ENCODE measurements at places on chromosomes 4 and X. TPM values are rescaled to one million over a fixed set of nuclear protein-coding genes. Genes with fewer than 3 reads are reported as not detected.
A peak's percentile ranks its signal among the peaks of the same experiment; 100 is the strongest.

DNA sequence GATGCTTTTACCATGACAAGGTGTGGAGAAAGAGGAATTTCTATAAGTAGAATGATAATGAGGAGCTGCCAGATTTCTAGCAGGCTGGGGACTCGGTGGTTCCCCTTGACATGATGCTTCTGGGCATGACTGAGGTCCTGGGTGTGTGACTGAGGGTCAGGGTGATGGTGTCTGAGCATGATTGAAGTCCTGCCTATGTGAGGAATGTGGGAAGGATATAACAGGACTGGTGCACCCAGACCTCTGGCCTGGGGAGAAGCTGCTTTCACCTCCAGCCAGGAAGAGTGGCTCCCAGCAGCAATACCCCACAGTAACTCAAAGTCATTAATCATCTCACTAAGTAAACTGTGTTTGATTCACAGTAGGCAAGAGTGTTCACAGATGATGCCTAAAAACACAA is 17.4 kb downstream of the SORBS2 start:
- H3K27me3 ChIP-seq, result no peaks in the 10 kb centered on the region
- H3K27ac ChIP-seq, result peak overlapping the region; percentile 1
- DNase-seq, result no peak
- H3K36me3 ChIP-seq, result no peaks in the 10 kb centered on the region

DNA sequence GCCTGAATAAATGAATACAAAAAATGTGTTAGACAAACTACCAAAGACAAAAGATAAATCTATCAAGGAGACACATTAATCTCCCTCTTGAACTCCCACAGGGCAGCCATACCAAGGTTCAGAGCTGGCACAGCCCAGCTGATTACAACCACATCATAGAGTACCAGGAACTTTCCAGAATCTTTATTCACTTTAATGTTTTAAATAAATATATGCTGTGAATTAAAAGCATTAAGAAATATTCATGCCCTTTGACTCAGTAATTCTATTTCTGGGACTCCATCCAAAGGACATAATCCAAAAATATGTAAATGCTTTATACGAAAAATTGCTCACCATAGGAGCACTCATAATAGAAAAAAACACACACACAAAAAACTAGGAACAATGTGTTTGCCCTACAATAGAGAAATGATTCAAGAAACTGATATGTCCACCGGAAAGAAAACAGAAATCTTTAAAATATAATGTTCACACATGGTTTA is 126.0 kb downstream of the LDB2 start:
- DNase-seq, result peak; percentile 72
- no peaks in the 10 kb centered on the region for H3K36me3 ChIP-seq
- no peaks in the 10 kb centered on the region for H3K27me3 ChIP-seq
- H3K4me1 ChIP-seq, result peaks cover 4% of the 10 kb centered on the region

DNA sequence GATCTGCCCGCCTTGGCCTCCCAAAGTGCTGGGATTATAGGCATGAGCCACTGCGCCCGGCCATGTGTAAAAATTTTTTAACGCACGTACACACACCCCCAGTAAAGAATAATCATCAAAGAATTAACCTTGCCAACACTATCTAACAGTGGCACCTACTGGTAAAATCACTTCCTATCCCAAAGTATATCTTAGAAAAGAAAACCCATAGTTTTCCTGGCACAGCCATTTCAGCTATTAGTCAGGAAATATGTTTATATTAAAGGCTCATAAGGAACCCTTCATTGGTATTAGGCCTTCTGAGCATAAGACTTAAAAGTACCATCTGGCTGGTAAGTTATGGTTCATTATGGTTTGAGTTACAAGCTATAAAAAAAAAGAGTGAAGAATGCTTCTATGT is 14.1 kb downstream of the S100G start:
- peaks cover 9% of the 10 kb centered on the region for H3K36me3 ChIP-seq
- H3K27me3 ChIP-seq, result no peaks in the 10 kb centered on the region
- DNase-seq, result no peak
- H3K4me1 ChIP-seq, result peaks cover 5% of the 10 kb centered on the region

SLC10A7 gene
- 17.4 TPM for total RNA-seq

GRCh38 chr4:126386512-126386911 is 1071.8 kb downstream of the FAT4 start:
- no peaks in the 10 kb centered on the region for H3K4me1 ChIP-seq
- H3K27ac ChIP-seq, result no peak overlapping the region
- DNase-seq, result no peak

- H3K36me3 ChIP-seq, result peaks cover 19% of the 10 kb centered on the region
- H3K27ac ChIP-seq, result no peak overlapping the region
- H3K27me3 ChIP-seq, result no peaks in the 10 kb centered on the region
- no peak overlapping the region for H3K4me3 ChIP-seq
- no peak for DNase-seq
- H3K4me1 ChIP-seq, result peaks cover 16% of the 10 kb centered on the region
Observed at GRCh38 chr4:119227690-119228089, 15.2 kb downstream of the USP53 start.

DNA sequence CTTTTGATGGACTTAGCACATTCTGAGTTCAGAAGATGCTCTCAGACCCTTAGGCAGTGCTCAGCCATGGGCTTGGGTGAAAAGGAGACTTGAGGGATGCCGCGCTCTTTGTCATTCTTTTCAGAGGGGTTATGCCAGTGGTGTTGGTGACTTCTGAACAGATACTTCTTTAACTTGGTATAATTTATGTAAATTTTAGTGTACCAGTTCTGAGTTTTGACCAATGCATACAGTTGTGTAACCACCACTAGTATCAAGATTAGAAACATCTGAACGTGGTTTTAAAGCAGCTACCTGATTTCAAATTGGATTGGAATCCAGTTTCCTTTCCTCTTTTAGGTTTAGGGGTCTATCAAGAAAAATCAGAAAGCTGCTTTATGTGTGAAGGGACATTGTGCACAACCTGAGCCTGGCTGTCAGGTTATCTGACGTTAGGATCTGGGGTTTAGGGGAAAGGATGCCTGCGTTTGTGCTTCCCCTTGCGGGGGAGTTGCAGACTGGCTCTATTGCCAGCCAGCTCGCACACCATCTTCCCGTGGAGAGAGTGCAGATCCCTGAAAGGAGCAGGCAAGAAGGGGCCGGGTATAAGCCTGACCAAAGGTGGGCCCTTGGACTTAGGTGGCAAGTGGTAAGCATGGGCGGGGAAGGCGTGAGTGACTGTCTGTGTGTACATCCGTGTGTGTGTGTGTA is 19.0 kb downstream of the SMS start:
- H3K36me3 ChIP-seq, result no peaks in the 10 kb centered on the region
- H3K27me3 ChIP-seq, result no peaks in the 10 kb centered on the region
- H3K4me3 ChIP-seq, result no peak overlapping the region
- H3K27ac ChIP-seq, result no peak overlapping the region
- H3K4me1 ChIP-seq, result peaks cover 28% of the 10 kb centered on the region
